ENCODE measurements at places on chromosomes 3 and 15. TPM values are rescaled to one million over a fixed set of nuclear protein-coding genes. Genes with fewer than 3 reads are reported as not detected.

NANOGP8 gene
- polyA plus RNA-seq = 0.29 TPM

EFHB gene
- 5.5 TPM for polyA plus RNA-seq

CCDC9B gene
- polyA plus RNA-seq = 3.9 TPM

CHDH gene
- polyA plus RNA-seq = 7.3 TPM

PRICKLE2 gene
- polyA plus RNA-seq = 20.3 TPM

CAPN3 gene
- polyA plus RNA-seq = 29.1 TPM

C3orf62 gene
- 11.8 TPM for polyA plus RNA-seq

LINGO1 gene
- 14.3 TPM for polyA plus RNA-seq

TMEM108 gene
- polyA plus RNA-seq = 3.3 TPM

- no peak for DNase-seq
These were observed 502.4 kb downstream of the LPP start for GRCh38 chr3:188656196-188656982.

- DNase-seq = no peak
These were observed 114.0 kb downstream of the FAM174B start for GRCh38 chr15:92541291-92542200.

DNA sequence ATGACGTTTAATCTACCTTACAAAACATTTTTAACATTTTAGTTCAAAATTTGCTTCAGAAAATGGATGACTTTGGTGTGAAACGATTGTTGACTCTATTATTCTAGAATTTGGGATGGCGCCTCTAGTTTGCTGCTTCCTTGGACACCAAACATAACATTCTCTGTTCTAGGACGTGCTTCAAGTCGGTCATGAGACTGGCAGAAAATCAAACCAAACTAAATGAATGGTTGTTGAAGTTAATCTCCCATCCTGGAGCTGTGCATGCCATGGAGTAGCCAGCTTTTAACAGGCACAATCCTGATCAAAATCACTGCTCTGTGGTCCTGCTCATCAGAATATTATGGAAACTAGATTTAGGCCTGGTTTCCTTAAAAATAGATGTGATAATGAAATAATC, 9.6 kb upstream of the LRRFIP2 start:
- no peak for DNase-seq

GRCh38 chr15:66961407-66961884, 104.0 kb upstream of the SMAD3 start:
- no peak for DNase-seq

DNA sequence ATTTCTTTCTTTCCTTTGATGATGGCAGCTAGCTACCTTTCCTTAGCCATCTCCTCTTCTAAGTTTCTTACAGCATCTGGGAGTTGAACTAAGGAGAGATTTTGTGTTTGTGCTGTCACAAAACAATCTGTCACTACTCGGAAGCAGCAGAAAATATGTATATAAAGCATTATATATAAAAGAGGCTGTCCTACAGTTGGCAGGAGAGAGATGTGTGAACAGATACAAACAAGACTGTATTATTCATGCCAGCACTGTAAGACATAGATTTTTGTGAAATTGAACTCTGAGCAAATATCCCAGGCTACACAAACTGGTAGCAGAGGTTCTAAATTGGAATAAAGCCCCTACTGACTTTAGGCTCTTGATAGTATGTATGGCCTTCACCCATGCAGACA, 577.5 kb upstream of the NECTIN3 start:
- no peak for DNase-seq

- no peak for DNase-seq
These were observed 1206.5 kb upstream of the EPHA6 start for GRCh38 chr3:95607926-95608325.

GRCh38 chr15:78047761-78048627, 29.5 kb downstream of the TBC1D2B start:
- DNase-seq = no peak

GRCh38 chr3:27594096-27594690, 110.0 kb upstream of the SLC4A7 start:
- no peak for DNase-seq

GRCh38 chr3:192514081-192514753, 213.1 kb downstream of the FGF12 start:
- peak; percentile 67 for DNase-seq

DNA sequence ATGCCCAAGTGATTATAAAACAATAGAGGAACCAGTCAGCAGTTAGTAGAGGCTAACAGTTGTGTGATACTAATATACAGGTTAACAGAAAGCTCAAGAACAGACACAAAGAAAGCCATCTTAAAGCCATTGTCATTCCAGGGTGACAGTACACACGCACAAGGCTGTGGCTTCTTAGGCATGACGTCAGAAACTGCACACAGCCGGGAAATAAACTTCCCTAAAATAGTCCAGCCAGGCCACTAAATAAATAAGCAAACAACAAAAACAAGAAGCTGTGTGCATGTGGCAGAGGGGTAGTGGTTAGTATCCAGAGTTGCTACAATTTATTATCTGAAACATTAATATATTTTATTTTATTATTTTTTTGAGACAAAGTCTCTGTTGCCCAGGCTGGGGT, 49.8 kb downstream of the PPCDC start:
- no peak for DNase-seq

GRCh38 chr15:48693484-48693883, 48.0 kb upstream of the FBN1 start:
- no peak for DNase-seq

DNA sequence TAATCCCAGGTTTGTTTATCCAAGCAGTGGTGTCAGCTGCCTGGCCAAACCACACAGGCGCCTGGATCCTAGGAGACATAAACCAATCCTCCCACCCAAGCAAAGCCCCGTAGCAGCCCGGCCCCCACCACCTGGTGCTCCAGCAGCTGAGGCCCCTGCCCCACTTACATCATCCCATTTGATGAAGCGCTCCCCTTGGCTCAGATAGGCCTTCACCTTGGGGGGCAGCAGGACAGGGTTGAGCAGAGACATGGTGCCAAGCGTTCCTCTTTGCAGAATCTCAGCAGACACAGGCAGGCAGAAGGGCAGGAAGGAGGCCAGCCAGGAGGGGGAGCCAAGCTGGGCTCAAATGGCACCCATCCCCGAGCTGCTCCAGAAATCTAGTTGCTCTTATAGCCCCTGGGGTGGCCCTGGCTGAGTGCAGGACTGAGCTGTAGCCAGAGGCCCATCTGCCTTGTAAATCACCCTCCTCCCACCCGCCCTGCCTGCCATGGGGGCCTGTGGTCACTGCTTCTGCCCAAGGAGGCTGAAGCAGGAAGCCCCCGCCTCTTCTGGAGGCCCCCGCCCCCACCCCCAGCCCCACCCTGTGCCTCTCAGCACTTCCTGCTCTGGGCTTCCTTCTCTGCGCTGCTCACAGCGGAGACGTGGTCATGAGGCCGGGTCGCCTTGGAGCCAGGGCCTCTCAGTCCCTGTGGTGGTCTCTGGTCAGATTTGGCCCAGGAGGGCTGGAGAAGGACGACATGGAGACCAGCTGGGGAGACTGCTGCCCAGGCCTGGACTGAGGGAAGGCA, at the start of gene PLCB2:
Gene PLCB2, minus strand, starts transcription at position 515 of the 791 bp plus-strand sequence. Its CDS starts 263 bp downstream, at position 252.
- DNase-seq = no peak

GRCh38 chr3:180391001-180391400, 211.0 kb upstream of the TTC14 start:
- no peak for DNase-seq

GRCh38 chr15:65990298-65990981, 121.1 kb downstream of the RAB11A start:
- no peak for DNase-seq

GRCh38 chr3:37075955-37076354, 82.6 kb downstream of the MLH1 start:
- DNase-seq = no peak

DNA sequence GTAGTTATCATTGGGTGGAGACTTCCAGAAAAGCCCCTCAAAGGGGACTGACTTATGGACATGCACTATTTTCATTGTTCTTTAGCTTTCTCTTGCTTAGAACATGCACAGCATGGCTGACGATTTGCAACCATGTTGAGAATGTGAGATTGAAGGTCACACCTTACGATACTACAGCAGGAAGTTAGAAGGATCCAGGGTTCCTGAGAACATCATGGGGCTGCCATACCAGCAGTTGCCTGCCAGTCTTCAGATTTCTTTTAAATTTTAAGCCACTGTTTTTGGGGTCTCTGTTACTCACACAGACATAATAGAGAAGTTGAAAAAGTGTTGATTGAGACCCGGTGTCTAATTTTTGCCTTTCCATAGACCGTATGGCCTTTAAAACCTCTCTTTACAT, 396.5 kb downstream of the MECOM start:
- no peak for DNase-seq

DNA sequence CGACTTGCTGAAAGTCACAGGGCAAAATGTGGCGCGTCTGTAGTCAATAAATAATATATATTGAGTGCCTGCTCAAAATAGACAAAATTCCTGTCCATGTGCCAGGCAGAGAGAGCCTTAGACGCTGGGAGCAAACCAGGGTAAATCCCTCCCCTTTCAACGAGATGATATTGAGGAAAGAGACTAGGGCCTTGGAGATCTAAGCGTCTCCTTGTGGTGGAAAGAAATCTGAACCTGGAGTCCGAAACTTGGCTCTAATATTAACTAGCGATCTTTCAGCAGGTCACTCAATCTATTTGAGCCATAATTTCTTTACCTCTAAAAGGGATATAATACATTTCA, 348 bp upstream of the DPP8 start:
- DNase-seq = no peak

- no peak for DNase-seq
These were observed 199.7 kb downstream of the AKAP13 start for GRCh38 chr15:85579957-85580694.

DNA sequence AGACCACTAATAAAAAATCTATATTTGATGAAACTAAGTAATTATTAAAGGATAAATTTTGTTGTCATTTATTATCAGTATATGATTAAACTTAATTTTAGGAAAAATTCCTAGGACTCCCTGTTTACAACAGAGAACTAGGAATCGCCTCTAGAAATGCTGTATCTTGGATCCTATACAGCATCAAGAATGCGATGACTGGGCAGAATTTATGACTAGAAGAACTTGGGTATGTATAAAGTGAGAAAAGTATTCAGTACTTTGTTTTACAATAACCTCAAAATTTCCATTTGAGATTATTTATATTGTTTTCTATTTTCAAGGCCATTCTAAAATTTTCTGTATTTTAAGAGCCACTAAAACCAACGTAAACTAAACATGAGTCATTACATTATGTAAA, 82.3 kb upstream of the AGTR1 start:
- no peak for DNase-seq

DNA sequence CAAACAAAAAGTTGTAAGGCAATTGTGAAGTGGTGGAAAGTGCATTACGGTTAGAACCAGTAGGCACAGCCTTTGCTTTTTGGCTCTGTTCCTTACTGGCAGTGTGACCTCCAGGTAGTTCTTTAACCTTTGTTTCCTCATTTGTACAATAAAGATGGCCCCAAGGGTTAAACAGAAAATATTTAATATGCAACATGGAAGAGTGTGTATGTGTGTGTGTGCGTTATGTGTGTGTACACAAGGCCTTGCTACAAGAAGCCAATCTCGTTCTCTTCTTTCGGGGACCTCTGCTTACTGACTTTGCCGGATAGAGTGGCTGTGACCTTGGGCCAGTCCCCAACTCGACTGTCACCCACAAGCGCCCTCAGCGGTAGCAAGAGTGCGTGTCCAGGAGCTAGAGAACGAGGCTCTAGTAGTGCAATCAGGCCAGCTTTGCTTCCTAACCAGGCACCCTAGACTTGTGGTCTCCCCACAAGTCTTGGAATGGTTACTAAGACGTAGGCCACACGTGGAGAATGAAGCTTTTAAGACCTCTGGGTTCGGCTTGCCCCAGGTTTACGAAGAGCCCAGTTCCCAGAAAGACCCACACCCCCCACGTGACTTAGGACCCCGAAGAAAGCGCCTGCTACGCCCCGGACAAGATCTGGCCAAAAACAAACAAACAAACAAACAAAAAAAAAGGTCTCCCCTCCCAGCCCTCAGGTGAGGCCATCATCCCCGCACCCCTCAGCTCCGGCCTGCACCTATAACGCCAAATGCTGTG, 593 bp downstream of the CIAO2A start:
- DNase-seq = peak; percentile 51

DNA sequence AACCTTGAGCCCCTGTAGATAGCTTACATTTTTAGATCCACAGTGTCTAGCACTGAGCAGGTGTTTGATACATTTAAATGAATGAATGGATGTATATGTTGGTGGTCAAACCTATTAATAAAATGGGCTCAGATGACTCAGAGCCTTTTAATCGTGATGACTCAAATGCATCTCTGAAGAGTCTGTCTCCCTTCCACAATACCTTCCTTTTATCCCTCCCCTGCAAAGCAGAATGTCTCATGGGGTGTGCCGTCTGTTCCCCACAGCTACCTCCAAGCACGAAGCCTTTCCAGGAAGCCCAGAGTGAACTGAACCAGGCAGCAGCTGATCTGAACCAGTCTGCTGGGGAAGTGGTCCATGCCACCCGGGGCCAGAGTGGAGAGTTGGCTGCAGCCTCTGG, 303.5 kb upstream of the TPM1 start:
- no peak for DNase-seq

- DNase-seq = no peak
These were observed 80.9 kb downstream of the MLH1 start for GRCh38 chr3:37074178-37074577.

DNA sequence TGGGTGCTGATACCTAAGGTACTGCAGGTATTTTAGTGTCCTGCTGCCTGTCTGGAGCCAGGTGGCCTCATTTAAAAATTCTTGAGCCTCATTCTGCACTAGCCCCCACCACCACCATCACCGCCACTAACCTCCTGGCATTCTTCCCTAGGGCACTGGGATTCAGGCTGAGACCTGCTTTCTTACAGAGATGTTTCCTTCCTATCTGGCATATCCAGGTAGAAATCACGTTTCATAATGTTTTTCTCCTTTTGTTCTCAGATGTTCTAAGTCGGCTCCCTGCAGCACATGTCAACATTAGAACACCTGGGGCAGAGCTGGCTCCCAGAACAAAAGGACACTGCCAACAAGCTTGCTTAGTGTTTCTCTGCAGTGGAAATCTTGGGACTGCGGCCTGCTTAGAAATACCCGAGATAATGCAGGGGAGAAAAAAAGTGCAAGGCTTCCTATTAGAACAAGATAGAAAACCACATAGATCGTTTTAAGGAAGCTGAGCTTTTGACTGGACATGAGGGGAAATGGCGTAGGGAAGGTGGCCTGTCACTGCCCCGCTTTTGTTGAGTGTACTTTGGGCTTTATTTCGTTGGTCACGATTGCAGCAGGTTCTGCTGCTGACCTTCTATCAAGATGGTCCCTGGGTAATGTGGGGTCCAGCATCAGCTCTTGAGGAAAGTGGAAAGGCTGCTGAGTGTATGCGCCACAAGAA, 59.6 kb upstream of the PPARG start:
- no peak for DNase-seq

DNA sequence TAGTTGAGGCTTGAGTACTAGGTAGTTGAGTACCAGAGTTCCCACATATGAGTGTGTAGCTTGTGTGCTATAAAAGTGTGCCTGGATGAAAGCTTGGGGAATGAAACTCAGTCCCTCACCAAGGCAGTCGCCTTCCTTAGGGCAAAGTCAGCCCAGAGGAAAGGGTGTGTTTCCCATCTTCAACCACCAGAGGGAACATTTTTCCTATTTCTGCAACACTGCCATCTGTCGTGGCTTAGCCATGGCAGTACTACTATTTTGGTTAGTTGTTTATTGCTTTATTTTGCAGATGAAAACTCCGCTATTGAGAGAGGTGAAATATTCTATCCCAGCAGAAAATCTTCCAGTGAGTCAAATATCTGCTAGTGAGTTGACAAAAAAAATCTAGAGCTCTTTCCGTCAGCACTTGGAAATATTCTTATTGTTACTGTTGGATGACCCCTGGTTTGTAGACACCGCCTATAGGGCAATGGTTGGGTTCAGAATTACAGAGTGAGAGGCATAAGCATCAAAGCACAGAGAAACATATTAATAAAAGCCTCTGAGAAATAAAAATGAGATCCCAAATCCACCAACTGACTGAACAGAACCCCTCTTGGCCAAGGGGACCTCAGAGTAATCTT, 239.9 kb downstream of the CPNE4 start:
- peak; percentile 28 for DNase-seq

GRCh38 chr3:21860657-21861056, 109.6 kb upstream of the ZNF385D start:
- no peak for DNase-seq

All from right renal pelvis (tissue), 4 donors.